ENCODE measurements at places on chromosomes 2 and 18. TPM values are rescaled to one million over a fixed set of nuclear protein-coding genes. Genes with fewer than 3 reads are reported as not detected.

Gene UGT1A8
- total RNA-seq, result not detected

Gene PROKR1
- total RNA-seq, result not detected

Gene GPR75
- 1.6 TPM for total RNA-seq

Gene TNFRSF11A
- 8.3 TPM for total RNA-seq

Gene PIEZO2
- 0.64 TPM for total RNA-seq

Gene SOX11
- not detected for total RNA-seq

Gene CRYGC
- total RNA-seq, result not detected

Gene VAMP5
- total RNA-seq, result 0.15 TPM

Gene PSTPIP2
- total RNA-seq, result 0.23 TPM

Gene RFTN2
- total RNA-seq, result not detected

Gene FANCL
- 25.9 TPM for total RNA-seq

Gene DLGAP1
- not detected for total RNA-seq

Gene ACOXL
- total RNA-seq, result not detected

Gene EDAR
- 0.02 TPM for total RNA-seq

Gene MERTK
- 1.4 TPM for total RNA-seq

Gene IL36A
- total RNA-seq, result not detected

Gene UNC50
- 31.1 TPM for total RNA-seq

Gene DPP10
- not detected for total RNA-seq

Gene ACMSD
- not detected for total RNA-seq

Gene ALPI
- total RNA-seq, result not detected

Gene CFAP65
- 0.32 TPM for total RNA-seq

Gene RAB6C
- total RNA-seq, result not detected

Gene ANKRD53
- total RNA-seq, result not detected

All from A549 treated with RU486 at 1 μM for 4 hours (cell line).